ENCODE measurements at places on chromosomes 4 and X. TPM values are rescaled to one million over a fixed set of nuclear protein-coding genes. Genes with fewer than 3 reads are reported as not detected.

Gene KLF8
- total RNA-seq = not detected

Gene UNC5C
- not detected for total RNA-seq

Gene FRG2
- total RNA-seq = not detected

Gene TMEM184C
- 40.9 TPM for total RNA-seq

Gene RNF128
- total RNA-seq = 0.07 TPM

Gene HSFX2
- total RNA-seq = not detected

DNA sequence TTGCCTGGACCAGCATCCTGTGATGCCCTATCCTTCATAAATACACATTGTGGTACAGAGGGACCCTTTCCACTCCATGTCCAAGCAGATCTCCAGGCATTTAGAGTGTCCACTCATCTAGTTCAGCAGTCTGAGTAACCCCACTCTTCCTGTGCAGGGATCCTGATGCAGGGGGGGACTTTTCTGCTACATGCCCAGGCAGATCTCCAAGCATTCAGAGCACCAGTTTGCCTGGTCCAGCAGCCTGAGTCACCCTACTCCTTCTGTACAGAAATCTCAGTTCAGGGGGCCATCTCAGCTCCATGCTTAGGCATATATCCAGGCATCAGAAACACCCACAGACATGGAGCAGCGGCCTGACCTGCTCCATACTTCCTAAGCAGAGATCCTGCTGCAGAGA is 1089.8 kb downstream of the FAT4 start:
- DNase-seq = no peak

GRCh38 chr4:53240573-53240972 is 125.3 kb downstream of the SCFD2 start:
- DNase-seq = no peak

DNA sequence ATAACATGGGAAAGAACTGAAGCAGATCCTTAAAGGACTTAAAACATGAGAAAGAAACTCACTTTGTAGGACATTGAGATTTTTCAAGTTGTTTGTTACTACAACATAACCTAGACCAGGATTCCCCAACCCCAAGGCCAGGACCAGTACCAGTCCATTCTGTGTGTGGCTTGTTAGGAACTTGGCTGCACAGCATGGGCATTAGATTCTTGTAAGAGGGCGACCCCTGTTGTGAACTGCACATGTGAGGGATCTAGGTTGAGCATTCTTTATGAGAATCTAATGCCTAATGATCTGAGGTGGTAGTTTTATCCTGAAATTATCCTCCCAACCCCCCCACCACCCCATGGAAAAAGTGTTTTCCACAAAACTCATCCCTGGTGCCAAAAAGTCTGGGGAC is 566.1 kb downstream of the KCTD8 start:
- no peak for DNase-seq

DNA sequence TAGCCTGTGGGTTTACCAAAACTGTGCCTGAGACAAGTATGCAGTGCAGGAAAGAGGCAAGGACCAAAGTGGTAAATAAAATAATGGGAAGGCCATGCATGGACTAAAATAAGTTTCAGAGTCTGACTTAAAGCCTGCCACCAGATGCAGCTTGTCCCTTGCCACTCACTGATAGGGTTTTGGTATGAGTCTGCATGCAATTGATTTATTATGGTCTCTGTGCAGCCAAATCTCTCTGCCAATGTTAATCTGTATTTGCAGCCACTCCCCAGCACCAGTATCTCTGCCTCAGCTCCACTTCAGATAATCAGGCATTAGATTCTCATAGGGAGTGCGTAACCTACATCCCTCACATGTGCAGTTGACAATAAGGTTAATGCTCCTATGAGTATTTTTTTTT is 5.5 kb upstream of the FGF2 start:
- DNase-seq = no peak

DNA sequence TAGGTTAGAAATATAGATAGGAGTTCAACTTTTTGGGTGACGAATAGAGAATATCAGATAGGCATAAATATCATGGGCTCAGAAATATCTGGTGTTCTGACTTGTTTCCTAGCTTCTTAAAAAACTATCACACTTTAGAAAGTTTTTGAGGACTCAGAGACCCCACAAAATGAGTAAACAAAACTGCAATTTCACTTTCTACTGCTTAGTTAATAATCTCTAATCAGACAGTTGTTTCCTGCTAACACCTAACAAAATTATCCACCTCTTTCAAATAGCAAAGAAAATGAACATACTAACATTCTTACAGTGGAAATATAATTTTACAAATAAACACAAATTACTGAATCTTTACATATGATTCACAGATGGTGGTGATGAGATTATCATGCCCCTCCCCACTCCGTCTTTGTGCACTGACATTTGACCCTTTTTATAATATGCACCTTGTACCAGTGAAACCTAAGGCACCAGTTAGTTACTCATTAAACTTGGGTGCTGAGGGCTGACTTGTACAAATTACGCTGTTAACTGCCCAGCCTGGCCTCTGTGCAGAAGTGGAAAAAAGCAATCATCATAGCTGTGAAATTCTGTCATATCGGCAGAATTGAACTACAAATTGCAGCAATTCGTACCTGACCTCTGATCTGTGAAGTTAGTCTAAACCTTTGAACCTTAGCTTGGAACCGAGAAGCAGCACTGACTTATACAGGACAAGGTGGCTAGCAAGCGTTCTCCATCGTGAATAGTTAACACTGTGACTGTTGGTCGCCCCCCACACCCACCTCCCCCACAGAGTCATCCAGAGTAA is 138.7 kb downstream of the CHRNA9 start:
- DNase-seq = no peak

GRCh38 chr4:14431155-14432134 is 570.8 kb upstream of the CPEB2 start:
- no peak for DNase-seq

DNA sequence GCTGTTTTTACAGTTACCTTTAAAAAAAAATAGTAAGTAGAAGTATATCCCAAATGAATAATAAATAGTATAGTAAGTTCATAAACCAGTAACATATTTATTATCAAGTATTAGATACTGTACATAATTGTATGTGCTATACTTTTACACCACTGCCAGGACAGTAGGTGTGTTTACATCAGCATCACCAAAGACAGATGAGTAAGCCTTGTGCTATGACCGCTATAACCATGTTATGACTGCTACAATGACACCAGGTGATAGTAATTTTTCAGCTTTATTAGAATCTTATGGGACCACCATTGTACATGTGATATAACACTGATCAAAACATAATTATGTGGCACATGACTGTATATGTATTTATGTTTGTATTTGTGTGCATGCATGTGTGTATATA is 27.3 kb downstream of the PABPC4L start:
- DNase-seq = no peak

DNA sequence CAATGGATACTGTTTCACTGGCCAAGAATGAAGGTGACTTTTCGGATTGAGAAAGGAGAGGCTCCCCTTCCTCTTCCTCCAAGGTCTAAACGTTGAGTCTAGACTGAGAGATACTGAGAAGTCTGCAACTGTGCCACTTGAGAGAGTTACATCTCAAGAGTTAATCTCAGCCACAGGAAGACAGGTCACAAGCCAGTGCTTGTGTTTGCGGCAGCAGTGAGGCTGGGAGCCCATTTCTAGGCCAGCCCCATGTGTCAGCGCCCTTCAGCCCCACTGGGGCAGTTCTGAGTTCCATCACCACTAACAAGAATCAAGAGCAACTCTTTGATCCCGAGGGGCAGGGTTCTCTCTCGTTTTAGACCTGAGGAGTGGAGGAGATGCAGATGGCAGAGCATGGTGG is 7.3 kb upstream of the SEC24D start:
- no peak for DNase-seq

- no peak for DNase-seq
Observed at GRCh38 chr4:124288706-124289486, 423.6 kb downstream of the ANKRD50 start.

GRCh38 chrX:131741103-131741581 is 197.3 kb downstream of the OR13H1 start:
- DNase-seq = no peak

DNA sequence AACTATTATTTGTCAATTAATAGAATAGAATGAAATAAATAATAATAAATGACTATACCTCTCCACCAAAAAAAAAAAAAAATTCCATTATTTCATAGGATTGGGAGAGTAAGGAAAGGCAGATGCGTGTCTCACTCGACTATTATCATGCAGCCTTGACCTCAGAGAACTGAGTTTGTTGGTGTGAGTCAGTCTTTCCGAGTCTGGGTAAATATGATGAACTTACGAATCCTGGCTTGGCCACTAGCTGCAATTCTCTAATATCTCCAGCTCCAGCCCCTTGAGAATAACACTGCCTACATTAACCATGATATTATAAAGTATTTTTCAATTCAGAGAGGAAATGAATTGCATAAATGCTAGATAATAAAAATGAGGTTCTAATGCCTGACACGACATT is 46.6 kb upstream of the DHX15 start:
- no peak for DNase-seq

DNA sequence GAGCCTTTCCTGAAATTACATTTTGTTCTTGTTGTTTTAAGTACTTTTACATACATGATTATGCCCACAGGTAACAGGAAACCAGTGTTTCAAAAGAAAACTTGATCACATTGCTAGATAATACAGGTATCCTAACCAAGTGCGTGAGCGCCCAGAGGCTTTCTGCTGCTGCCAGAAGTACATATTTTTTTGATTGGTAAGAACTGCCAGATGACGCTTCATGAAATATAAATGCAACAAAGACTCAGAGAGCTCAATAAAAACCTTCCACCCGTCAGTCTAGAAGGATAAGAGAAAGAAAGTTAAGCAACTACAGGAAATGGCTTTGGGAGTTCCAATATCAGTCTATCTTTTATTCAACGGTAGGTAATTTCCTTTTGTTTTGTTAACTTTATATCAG is at the start of gene EPGN:
Gene EPGN, plus strand, starts transcription at position 256 of the 400 bp plus-strand sequence. Its CDS starts 64 bp downstream, at position 320.
- DNase-seq = no peak

GRCh38 chrX:130176354-130176776 is 4.6 kb downstream of the RAB33A start:
- no peak for DNase-seq

DNA sequence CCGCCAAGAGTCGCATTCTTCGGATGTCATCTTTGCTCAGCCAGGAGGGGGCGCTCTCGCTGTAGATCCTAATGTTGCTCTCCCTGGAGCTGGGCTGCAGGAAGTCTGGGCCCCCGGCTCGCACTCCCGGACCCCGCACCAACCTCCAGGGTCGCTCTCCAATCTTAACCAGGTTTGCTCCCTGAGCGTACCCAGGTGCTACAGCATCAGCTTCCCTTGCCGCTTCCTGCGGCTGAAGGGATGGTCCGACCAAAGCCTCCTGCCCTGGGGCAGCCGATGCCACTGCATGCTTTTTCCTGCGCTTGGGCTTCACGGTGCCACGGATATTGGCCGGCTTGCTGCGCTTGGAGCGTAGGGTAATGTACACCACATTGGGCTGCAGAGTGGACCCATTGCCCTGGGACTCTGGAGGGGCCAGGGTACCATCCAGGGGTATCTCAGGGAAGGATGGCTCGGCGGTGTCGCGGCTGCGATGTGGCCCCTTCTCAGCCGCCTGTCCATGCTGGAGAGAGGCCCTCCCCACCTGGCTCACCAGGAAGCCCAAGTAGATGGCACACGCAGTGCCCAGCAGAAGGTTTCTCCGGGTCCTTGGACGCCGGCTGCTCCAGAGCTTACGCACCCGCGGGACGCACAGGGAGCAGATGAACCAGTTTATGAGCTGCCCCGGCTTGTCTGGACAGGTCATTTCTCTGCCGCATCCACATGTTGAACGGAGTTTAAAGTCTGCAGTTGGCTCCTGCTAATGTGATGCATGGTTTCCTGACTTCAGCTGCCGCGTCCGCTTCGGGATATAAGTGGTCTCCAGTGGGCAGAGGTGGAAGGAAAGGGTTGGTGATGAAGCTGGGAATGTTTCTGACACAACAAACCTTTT is 1.9 kb downstream of the GASK1B start:
- no peak for DNase-seq
